ENCODE measurements at places on chromosomes 3 and 15.

DNA sequence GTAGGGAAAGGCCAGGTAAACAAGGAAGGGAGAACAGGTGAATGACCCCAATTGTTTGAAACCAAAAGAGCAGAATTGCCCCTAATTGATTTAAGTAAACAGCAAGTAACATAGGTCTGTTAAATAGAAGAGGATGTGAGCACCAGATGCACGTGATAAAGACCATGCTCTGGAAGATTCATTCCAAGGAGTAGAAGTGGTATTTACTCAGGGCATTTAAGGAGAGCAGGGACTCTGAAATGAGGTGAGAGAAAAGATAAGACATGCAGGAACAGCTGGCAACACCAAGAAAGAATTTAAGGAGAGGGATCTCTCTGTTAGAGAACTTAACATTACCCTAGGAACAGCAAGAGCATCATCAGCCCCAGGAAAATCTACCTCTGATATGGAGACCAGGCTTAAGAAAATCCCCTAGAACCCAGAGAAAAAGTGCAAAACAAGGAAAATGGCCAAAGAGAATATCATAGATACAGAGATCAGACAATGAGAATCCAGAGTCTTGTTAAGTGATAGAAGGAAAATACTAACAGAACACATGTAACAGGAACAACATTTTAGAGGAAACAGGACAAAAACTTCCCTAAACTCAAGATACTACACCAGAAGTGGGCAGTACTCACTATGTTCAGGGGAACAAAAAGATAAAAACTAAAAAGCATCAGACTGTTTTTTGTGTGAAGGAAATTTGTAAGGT, 6.4 kb downstream of the NUDT16 start:
- no peak for ATAC-seq

- ATAC-seq, result no peak
Measured at GRCh38 chr3:158520433-158520832, 50.6 kb upstream of the MLF1 start.

DNA sequence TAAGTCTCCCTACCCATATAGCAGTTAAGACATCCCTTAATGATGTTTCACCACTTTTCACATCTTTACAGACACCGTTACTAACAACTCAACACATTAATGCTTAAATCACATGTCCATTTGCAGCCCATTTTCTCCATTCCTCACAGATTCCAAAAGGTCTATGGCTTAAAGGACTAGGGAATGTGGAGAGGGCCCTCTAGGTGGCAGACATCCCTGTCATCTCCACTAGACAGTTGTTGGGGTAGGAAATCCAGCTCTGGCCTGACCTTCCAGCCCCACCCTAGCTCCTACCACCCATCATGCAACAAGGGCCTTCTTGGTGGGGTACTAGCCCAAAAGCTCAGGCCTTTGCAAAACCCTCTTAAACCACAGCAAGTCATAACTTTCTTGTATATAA, 25.2 kb downstream of the CPEB1 start:
- no peak for ATAC-seq

DNA sequence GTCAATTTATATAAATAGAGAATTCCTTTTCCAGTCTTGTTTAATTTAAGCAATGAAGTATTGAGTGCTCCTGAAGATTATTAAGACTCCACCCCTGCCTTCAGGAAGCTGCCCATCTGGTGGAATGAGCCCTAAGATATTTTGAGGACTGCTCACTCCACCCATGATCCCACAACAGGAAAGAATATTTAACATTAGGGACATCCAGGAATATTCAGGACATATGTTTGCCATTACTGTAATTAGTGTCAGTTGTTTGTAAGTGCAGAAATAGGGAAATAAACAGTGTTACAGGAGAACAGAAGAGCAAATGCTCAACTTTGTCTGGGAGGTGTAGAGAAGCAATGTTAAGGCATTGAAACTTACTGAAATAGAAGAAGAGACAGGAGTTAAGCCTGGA, 375.0 kb downstream of the ROBO2 start:
- no peak for ATAC-seq

DNA sequence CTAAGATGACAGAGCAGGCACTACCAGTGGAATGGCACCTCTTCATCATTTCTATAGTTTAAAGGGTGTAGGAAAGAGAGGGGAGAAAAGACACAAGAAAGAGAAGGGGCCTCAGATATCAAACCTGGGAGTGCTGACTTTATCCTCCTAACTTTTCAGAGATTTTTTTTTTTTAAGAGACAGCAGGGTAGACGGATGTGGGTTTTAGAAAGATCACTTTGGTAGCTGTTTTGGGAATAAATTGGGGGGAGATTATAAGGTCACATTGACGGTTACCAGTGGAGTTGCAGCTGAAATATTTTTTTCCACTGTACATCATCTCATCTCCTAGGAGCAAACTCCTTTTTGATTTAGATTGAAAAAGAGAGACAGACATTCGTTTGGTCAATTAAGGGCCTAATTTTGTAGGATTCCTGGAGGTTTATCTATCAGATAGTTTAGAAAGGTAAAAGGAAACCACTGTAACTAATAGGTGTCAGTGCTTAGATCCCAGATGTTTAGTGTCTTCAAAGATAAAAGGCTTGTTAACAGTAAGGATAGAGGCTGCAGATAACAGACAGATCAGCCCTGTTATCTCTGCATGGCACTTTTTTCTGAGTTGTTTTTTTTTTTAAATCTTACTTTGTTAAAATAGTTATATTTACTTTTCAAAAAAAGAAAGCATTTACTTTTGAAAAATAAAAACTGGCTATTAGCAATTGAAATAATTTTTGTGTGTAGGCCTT, 1057.0 kb downstream of the IGSF11 start:
- no peak for ATAC-seq

DNA sequence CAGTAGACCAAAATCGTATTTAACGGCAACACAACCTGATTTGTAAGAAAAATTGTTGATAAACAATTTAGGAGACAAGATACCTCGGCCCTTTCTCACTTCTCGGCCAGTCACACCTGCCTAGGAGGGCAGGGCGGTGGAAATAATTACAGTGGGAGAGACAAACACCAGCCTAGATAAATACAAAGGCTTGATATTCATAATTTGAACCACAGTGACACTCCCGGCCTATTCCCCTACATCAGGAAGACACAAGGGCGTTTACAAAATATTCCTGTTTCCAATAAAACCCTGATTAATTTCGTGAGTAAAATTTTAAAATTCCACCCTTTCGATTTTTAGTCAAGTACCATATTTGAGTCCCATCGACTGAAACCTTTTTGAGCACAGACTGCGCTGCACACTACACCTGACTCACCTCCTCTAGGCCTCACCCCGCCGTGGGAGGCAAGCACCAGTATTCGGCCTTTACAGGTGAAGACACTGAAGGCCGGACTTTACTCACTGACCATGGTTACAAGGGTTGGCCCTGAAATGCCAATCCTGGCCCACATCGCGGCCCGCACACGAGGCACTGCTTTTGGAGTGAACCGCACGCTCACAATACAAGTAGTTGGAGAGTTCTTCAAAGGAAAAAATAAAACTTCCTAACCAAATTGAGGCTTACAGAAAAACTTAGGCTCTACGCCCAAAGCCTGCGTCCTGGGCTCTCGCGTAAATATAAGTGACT, 794 bp downstream of the ARPP19 start:
- peak; percentile 42 for ATAC-seq
